ENCODE measurements at places on chromosomes 16 and 17.

GRCh38 chr16:71746442-71747046 is 22.0 kb upstream of the PHLPP2 start:
- no peak for DNase-seq

DNA sequence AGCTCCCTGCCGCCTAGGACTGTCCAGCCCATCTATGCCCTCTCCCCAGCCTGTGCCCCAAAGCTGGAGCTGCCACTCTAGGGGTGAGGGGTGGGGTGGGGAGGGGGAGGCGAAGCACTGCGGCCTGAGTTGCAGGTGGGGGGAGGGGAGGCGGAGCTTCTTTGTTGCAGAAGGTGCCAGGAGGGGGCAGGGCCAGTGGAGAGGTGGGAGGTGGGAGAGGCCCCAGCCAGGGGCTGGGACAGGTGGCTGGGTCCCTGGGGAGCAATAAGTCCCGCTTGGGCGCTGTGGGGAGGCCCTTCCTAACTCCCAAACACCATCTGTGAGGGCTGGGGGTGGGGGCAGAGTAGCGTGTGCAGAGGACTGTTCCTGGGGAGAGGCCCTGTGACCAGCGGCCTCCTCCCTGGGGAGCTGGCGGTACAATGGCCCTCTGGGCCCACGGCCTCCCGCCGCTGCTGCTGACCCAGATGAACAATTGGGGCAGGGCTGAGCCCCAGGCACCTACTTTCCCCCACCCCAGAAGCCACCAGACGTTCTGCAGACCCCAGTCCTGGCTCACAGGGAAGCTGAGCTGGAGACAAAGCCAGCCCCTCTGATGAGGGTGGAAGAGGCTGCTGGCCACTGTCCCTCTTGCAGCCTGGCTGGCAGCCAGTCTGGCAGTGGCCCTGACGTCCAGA is 2.2 kb upstream of the NTN3 start:
- DNase-seq: peak; percentile 79

GRCh38 chr17:74527081-74527480 is 4.2 kb downstream of the CD300LB start:
- DNase-seq: no peak

DNA sequence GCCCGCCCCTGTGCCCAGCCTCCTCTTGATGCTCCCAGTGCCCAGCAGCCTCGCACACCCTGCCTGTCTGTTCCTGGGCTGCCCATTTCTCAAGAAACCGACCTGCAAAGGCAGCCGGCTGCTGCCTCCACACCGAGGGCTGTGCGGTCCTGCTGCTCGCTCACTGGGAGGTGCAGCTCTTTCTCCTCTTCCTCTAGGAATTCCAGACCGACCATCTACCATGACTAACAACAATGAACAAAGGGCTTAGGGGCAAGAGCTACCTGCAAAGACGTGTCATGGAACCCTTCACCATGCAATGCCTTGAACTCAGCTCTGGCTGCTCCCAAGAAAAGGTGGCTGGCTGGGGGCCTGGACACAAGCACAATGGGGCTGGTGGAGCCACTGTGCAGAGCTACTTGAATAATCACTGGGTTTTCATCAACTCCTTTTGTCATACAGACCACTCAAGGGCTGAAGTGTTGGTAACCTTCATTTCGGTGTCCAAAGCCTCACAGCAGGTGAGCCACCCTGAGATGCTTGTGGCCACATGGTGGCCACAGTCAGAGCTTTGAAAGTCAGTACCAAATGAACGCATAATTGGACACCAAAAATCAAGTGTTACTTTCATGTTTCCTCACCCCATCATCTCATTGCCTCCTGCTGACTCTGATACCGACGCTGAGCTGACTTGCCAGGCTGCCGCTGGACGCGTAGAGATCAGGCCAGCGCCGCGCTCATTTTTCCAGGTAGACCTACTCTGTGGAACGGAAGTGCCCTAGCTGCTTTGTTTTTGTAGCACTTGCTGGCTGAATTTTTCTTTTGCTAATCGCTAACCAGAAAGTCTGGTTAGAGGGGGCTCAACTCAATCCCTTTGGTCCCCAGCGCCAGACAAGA is 19.8 kb downstream of the CYB561 start:
- DNase-seq: no peak

DNA sequence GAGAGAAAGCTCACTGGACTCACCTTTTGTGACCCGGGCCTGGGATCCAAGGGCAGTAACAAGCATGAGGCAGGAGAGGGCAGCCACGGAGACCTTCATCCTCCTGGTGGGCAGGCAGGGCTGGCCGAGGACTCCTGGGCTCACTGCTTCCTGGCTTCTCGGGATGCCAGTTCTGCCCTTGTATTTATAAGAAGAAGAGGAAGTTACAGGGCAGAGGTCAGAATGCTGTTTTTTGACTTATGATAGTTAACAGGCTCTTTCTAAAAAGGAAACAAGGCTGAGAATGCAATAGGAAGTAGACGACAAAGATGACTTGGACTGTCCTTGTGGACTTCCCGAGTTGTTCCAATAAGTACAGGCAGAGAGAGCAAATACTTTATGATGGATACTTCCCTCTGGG is at the start of gene CCL23:
Gene CCL23, minus strand, starts transcription at position 174 of the 400 bp plus-strand sequence. Its CDS starts 75 bp downstream, at position 99.
- no peak for DNase-seq

- no peak for DNase-seq
Measured at GRCh38 chr17:79071161-79071740, 3.4 kb upstream of the ENGASE start.

- no peak for DNase-seq
Measured at GRCh38 chr17:79136596-79136995, 62.0 kb downstream of the ENGASE start.

- peak; percentile 30 for DNase-seq
Measured at GRCh38 chr16:89170346-89171215, 967 bp upstream of the CDH15 start.

DNA sequence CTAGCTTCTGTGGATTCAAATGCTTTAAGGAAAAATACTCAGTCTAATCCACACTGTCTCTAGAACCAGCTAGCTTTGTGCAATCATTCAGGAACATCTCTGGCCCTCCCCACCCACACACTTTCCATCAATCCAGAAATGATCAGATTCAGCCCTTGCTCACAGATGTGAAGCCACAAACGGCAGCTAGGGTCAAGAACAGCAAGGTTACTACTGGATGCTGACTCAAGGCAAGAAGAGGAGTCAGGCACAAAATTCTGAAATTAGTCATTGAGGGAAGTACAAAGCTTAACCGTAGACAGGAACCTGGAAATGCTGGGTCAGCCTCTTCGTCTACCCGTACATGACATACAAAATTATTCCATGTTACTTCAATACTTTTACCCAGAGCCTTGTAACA is 174.6 kb downstream of the CDH13 start:
- DNase-seq: no peak

DNA sequence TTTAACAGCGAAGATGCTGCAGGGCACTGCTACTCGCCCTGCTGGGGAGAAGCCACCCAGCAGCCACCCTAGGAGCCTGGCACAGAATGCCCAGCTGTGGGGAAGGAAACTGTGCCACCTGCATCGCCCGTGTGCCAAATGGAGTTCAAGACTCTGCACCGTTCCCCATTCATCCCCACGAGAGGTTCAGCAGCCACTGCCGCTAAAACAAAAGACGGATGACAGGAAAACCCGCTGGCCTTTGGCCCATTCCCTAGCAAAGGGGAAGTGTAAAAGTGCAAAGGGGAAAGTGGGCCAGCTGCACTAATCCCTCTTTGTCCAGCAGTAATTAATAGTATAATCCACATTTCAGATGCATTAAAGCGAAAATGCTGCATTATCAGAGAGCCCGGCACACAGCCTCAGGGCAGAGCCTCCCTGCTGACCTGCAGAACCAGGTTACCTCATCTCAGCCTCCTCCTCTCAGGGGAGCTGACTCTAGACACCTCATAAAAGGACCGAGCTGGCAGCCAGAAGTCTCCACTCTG is 37.7 kb downstream of the ZFHX3 start:
- DNase-seq: no peak

DNA sequence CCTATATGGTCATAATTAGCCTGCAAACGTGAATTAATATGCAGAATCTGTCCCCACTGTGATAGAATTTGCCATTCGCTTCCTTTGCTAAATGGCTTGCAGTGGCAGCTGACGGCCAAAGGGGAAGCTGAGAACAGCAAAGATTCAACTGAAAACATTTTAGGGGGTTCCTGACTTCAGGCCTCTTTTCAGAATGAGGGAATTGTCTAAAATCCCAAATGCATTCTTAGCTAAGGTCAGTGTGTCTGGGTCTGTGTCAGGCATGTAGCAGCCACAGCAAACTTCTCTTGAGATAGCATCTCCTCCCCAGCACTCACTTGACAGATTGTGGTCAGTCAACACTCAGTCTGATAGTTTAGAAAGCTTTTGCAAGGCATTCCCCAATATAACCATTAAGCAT is 701.1 kb downstream of the WWOX start:
- no peak for DNase-seq

DNA sequence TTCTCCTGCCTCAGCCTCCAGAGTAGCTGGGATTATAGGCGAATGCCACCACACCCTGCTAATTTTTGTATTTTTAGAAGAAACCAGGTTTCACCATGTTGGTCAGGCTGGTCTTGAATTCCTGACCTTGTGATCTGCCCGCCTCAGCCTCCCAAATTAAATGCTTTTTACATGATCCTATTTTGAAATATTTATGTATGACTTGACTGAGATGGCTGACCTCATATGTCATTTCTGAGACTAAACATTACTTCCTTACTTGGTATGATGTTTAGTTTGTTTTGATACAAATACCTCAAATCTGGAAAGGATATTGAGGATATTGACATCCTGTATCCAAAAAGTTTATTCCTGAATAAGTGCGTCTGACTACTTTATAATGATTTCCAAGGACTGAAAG is 11.9 kb downstream of the CALCOCO2 start:
- no peak for DNase-seq

GRCh38 chr16:65658787-65659220 is 536.9 kb upstream of the CDH11 start:
- DNase-seq: no peak

DNA sequence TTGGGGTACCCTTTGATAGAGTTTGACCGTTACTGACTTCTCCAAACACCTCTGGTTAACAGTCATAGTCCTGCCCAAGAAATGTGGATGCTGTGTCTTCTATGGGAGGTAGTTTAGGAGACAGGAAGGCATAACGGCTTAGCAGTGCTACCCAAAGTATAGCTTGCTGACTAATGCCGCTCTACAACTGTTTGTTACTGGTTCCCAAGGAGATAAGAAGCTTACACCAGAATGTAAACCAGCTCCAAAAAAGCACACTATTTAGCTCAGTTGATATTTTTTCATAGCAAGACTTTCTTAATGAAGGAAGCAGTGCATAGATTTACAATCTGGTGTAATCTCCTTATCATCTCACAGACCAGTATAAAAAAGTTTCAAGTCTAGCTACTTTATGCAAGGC is 95.7 kb downstream of the HS3ST3B1 start:
- no peak for DNase-seq

DNA sequence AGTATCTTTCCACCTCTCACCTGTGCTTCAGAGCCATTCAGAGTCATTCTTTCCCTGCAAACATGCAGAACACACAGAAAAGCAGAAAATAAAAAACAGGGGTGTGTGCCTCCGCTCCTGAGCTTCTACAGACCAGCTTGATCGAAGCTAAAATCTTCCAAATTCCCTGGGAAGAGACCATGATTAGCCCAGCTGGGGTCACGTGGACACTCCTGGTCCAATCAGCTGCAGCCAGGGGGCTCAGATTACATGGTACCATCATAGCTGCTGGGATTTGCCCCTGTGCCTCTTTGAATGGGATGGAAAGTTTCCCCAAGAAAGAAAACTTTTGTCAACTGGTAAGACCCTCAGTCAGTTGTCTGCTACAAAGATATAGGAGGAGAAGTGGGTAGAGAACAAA is 159.9 kb downstream of the TMEM114 start:
- no peak for DNase-seq

DNA sequence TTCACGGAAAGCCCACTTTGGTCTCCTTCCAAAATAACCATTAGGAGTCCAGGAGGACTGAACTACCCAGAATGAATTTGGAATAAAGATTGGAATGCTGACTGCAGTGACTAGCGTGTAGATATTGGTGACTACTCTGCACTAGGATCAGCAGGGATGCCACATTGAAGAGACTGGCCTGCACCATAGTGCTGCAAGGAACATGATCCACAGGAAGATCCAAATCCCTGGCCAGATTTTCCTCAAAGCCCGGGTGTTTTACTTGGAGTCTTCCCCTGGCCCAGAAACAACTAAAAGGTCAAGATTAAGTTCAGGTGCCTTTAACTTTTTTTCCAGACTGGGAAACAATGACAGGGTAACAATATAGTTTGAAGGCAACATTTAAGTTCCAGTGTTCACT is 870.4 kb downstream of the CDH8 start:
- no peak for DNase-seq

GRCh38 chr17:17079336-17079735 is 37.1 kb downstream of the MPRIP start:
- DNase-seq: no peak

- peak; percentile 45 for DNase-seq
Measured at GRCh38 chr16:12089492-12090150, 113.1 kb downstream of the SNX29 start.

GRCh38 chr16:31088459-31089183 is at the start of gene PRSS53:
Gene PRSS53 (minus strand): TSS chr16:31088943. CDS start chr16:31088809, 134 bp downstream.
- DNase-seq: peak; percentile 32

- peak; percentile 94 for DNase-seq
Measured at GRCh38 chr17:77374170-77374936, 233.6 kb downstream of the SEC14L1 start.

GRCh38 chr16:2233872-2234812 is 2.1 kb upstream of the DNASE1L2 start:
- no peak for DNase-seq

DNA sequence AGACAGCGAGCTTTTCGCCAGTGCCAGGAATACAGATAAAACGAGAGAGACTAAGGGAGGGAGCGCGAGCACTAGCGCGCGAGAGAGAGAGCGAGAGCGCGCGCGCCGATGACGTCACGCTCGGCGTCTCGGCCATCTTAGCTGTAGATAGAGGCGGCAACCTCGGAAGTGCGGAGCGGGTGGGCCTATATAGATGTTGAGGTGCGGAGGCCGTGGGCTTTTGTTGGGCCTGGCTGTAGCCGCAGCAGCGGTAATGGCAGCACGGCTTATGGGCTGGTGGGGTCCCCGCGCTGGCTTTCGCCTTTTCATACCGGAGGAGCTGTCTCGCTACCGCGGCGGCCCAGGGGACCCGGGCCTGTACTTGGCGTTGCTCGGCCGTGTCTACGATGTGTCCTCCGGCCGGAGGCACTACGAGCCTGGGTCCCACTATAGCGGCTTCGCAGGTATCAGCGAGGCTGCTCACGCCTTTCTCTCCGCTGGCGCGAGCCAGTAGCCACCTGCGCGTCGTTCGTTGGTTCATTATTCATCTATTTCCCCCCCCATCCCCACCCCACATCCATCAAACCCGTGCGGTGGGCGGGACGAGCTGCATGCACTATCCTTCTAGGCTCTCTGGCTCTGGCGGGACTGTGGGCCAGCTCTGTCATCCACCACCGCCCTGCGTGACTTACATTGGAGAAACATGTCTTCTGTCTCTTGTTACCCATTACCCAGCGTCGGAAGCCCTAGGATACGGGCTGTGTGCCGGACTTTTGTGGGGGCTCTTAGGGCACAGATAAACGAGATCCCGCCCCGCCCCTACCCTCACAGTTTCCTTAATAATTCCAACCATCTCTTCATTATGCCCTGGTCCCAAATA is 795 bp downstream of the CYB5D2 start:
- DNase-seq: peak; percentile 93
